ENCODE measurements at places on chromosomes 6 and 20.

DNA sequence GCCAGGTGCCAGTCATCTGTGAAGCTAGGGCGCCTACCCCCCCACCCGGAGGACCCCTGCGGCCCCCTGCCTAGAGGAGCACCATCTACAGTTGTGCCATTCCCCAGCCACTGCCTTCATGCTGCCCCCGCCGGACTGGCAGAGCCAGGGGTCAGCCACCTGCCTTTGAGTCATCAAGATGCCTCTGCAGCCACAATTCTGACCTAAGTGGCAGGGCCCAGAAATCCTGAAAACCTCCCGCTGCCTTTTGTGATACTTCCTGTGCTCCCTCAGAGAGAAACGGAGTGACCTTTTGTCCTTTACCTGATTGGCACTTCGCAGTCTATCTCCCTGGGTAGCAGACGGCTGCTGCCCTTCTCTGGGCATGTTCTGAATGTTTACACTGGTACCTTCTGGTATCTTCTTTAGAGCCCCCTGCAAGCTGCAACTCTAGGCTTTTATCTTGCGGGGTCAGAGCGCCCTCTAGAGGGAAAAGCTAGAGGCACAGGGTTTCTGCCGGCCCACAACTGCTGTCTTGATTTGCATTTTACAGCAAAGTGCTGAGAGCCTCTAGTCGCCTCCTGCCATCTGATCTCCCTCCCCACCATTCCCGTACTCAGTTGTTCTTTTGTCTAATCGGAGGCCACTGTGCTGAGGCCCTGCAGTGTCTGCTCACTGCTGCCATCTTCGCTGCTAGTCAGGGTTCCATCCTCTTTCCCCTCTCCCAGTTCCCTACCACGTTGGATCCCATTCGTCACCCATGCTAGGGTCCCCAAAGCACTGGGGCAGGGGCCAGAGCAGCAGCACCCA, 26.9 kb downstream of the SPATA2 start:
- DNase-seq: no peak

DNA sequence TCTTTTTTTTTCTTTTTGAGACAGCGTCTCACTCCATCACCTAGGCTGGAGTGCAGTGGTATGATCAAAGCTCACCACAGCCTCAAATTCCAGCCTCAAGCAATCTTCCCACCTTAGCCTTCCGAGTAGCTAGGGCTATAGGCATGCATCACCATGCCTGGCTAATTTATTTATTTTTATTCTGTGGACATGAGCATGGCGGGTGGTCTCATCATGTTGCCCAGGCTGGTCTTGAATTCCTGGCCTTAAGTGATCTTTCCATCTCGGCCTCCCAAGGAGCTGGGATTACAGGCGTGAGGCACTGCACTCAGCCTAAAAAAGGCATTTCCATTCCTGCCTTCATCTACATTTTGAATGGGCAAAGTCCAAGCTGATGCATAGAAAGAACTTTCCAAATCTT, 56.2 kb upstream of the BEND3 start:
- no peak for DNase-seq

GRCh38 chr6:150766201-150766997, 99.1 kb upstream of the MTHFD1L start:
- DNase-seq: no peak

DNA sequence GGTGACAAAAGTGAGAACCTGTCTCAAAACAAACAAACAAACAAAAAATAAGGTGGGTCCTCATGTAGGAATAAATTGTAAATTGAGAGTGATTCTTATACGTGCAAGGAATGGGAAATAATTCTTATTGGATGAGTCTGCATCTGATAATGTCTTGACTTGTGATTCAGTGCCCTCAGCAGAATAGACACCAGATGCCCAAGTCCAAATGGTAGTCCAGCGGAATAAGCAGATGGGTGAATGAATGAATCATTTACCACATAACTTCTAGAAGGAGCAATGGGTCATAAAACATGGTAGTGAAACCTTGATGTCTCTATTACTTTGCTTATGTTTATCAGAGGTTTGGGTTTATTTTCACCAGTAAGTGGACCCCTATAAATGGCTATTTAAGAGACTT, 747.7 kb downstream of the PHF3 start:
- DNase-seq: no peak

- DNase-seq: no peak
Measured at GRCh38 chr6:150212778-150213177, 69.9 kb downstream of the PPP1R14C start.

- no peak for DNase-seq
Measured at GRCh38 chr20:48098099-48098498, 312.8 kb upstream of the SULF2 start.

GRCh38 chr20:17436664-17437063, 94.5 kb downstream of the BFSP1 start:
- no peak for DNase-seq

GRCh38 chr6:40276141-40276540, 311.0 kb downstream of the LRFN2 start:
- no peak for DNase-seq

DNA sequence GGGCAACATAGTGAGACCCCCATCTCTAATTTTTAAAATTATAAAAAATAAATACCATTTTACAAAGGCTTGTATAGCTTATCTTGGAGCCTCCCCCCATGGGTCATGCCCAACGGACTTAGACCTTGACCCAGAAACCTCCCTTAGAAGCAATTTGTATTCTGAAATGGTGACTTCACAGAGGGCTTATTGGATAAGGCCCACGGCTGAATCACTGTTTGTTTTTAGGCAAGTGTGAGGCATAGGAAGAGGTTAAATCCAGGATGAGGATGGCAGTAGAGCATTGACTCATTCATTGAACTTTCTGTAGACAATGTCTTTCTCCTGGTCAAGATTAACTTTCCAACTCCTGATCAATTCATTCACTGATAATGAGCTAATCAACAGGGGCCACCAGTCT, 6.2 kb upstream of the SNAI1 start:
- no peak for DNase-seq

GRCh38 chr6:69084746-69085335, 449.8 kb downstream of the ADGRB3 start:
- DNase-seq: no peak

DNA sequence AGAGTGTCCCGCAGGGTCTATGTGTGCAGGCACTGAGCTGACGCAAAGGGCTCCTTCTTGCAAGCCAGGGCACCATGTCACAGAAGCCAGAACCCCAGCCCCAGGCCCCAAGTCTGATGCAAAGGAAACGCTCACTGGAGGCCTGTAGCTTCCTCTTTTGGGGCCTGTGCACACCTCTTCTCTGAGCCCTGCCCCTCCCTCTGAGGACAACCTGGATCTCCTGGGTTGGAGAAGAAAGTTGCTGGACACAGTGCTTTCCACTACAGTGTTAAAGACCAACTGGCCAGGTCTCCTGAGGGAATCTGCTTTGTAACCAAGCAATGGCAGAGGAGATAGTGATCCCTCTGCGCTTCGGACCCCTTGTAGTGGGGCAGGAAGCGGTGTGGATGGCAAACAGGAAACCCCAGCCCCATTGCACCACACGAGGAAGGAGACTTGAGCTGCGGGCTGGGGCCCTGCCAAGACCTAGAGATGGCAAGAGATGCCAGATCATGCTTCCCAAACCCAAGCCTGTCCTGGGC, 90.0 kb downstream of the PRND start:
- DNase-seq: peak; percentile 94

All from GF-D8 (cell line).